ENCODE measurements at places on chromosomes 16 and 17.

- no peak for DNase-seq
- no peaks in the 10 kb centered on the region for H3K27me3 ChIP-seq
- H3K4me3 ChIP-seq = no peak overlapping the region
- H3K4me1 ChIP-seq = no peaks in the 10 kb centered on the region
These were observed 16.2 kb upstream of the CPHXL start for GRCh38 chr16:75742424-75743047.

DNA sequence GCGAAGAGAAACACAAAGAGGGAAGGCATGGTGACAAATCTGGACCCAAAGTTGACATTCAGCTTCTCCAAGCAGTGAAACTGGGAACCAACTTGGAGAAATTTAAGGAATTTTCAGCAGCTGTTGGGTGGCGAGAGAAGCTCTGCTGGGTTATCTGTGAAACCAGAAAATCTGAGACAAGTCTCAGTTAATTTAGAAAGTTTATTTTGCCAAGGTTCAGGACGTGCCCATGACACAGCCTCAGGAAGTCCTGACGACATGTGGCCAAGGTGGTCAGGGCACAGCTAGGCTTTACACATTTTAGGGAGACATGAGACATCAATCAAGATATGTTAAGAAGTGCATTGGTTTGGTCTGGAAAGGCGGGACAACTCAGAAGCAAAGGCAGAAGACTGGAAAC, 11.2 kb upstream of the CD300LF start:
- H3K27ac ChIP-seq = no peak overlapping the region
- peaks cover 5% of the 10 kb centered on the region for H3K4me1 ChIP-seq
- no peak for DNase-seq
- H3K36me3 ChIP-seq = no peaks in the 10 kb centered on the region
- no peak overlapping the region for H3K4me3 ChIP-seq

DNA sequence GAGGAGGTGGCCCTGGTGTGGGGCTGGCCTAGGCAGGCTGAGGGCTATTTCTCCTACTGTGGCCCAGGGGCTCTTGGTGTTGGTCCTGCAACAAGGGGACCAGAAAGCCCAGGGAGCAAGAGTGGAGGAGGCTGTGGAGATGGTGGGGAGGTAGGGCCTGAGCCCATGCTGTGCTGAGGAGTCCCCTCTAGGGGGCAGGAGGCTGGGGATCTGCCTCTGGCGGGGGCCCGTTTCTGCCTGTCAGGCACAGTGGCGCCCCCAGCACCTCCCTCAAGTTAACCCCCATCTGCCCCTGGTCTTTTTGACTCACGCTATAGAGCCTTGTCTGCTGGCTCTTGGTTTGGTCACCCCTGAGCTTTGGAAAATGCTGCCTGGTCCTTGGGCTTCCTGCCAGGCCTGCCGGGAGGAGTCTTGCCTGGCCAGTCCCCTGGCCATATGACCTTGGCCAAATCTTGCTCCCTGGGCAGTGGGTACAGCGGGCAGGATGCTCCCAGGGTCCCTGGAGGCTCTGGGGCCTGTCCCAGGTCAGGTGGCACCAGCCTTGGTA, 5.9 kb downstream of the BAIAP2 start:
- H3K36me3 ChIP-seq = no peaks in the 10 kb centered on the region
- H3K4me3 ChIP-seq = no peak overlapping the region
- H3K27ac ChIP-seq = no peak overlapping the region
- no peaks in the 10 kb centered on the region for H3K4me1 ChIP-seq

GRCh38 chr17:11506635-11507034, 91.6 kb upstream of the DNAH9 start:
- no peak for DNase-seq
- no peaks in the 10 kb centered on the region for H3K4me1 ChIP-seq
- H3K27me3 ChIP-seq = no peaks in the 10 kb centered on the region
- H3K27ac ChIP-seq = no peak overlapping the region
- no peaks in the 10 kb centered on the region for H3K36me3 ChIP-seq
- no peak overlapping the region for H3K4me3 ChIP-seq

DNA sequence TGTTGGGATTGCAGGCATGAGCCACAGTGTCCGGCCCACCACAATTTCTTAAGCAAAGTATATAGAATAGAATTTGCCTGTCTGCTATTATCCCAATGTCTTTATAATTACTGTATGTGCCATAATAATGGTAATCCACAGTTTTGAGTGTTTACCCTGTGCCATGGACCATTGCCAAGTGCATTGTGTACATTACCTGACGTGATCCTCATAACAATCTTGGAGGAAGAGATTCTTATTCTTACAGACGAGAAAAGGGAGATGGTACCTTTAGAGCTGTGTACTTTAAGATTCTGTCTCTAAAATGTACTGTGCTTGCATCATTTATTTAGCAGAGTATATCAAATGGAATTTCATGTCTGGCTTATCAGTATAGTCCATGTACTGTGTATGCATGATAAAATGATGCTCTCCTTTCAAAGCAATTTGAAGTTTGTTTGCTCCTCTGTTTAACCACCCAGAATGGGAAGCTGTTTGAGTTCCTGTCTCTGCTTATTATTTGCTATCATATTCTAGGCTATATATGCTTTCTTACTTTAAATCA, 13.8 kb upstream of the CDR2 start:
- H3K27me3 ChIP-seq = no peaks in the 10 kb centered on the region
- H3K4me3 ChIP-seq = no peak overlapping the region
- H3K36me3 ChIP-seq = peaks cover 10% of the 10 kb centered on the region
- H3K27ac ChIP-seq = no peak overlapping the region
- H3K4me1 ChIP-seq = peaks cover 2% of the 10 kb centered on the region
- no peak for DNase-seq

- no peak for DNase-seq
- no peaks in the 10 kb centered on the region for H3K27me3 ChIP-seq
- no peak overlapping the region for H3K4me3 ChIP-seq
- no peak overlapping the region for H3K27ac ChIP-seq
- no peaks in the 10 kb centered on the region for H3K4me1 ChIP-seq
- H3K36me3 ChIP-seq = no peaks in the 10 kb centered on the region
These were observed 30.1 kb downstream of the DNAH9 start for GRCh38 chr17:11628374-11628773.

GRCh38 chr16:47144559-47144877, 773 bp upstream of the NETO2 start:
- peak overlapping the region; percentile 75 for H3K4me3 ChIP-seq
- no peaks in the 10 kb centered on the region for H3K36me3 ChIP-seq
- H3K27me3 ChIP-seq = peaks cover 34% of the 10 kb centered on the region
- no peak overlapping the region for H3K27ac ChIP-seq

- H3K4me3 ChIP-seq = no peak overlapping the region
- no peak for DNase-seq
- peaks cover 3% of the 10 kb centered on the region for H3K4me1 ChIP-seq
- H3K27me3 ChIP-seq = no peaks in the 10 kb centered on the region
These were observed 19.6 kb downstream of the COG7 start for GRCh38 chr16:23433261-23433920.

GRCh38 chr17:35373984-35374765, 754 bp upstream of the SLFN11 start:
- peak; percentile 48 for DNase-seq
- H3K27ac ChIP-seq = peak overlapping the region; percentile 96
- peaks cover 51% of the 10 kb centered on the region for H3K4me1 ChIP-seq
- H3K4me3 ChIP-seq = peak overlapping the region; percentile 96

Data from activated T-helper 2 cell treated with anti-CD3 and anti-CD28 coated beads, Interferon-gamma antibody, Interleukin-2, Interleukin-4, amounts not matched to agents 10 μg/mL and 5 μg/mL and 100 μg/mL, durations not matched to agents 14 hours and 24 hours and 36 hours (primary cell).